ENCODE measurements at places on chromosomes 7 and 10. TPM values are rescaled to one million over a fixed set of nuclear protein-coding genes. Genes with fewer than 3 reads are reported as not detected.

GRCh38 chr7:130276796-130277762, 10.4 kb downstream of the CPA2 start:
- peak; percentile 31 for ATAC-seq

The CCL24 gene
- total RNA-seq = 0.56 TPM

- ATAC-seq = no peak
These were observed 371.6 kb downstream of the BBS9 start for GRCh38 chr7:33500703-33501701.

The C10orf120 gene
- not detected for total RNA-seq

- no peak for ATAC-seq
These were observed 770 bp downstream of the PLXNA4 start for GRCh38 chr7:132575419-132575981.

The FFAR4 gene
- total RNA-seq = 0.16 TPM

- ATAC-seq = peak; percentile 78
These were observed 9.1 kb upstream of the ASIC3 start for GRCh38 chr7:151038951-151039849.

DNA sequence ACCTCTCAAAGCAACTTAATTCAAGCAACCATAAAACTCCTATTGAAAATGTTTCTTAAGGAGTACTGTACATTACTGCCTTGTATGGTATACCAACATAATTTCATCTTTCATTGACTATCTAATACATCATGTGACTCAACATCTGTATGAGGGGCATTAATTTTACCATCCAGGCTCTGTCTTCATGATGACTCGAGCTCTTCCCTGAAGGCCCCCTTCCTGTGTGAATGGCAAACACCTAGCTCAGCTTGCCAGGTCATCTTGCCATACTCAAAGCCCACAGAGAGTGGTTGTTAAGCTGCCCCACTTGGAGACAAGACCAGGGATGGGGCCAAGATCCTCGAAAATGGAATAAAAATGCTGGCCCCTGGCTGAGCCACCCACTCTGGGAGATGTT, 82.4 kb downstream of the SGMS1 start:
- no peak for ATAC-seq

- no peak for ATAC-seq
These were observed 174.5 kb upstream of the PRSS58 start for GRCh38 chr7:142432377-142432776.

GRCh38 chr7:3493499-3493898, 192.4 kb downstream of the SDK1 start:
- no peak for ATAC-seq

GRCh38 chr7:41630741-41631140, 72.1 kb downstream of the INHBA start:
- no peak for ATAC-seq

DNA sequence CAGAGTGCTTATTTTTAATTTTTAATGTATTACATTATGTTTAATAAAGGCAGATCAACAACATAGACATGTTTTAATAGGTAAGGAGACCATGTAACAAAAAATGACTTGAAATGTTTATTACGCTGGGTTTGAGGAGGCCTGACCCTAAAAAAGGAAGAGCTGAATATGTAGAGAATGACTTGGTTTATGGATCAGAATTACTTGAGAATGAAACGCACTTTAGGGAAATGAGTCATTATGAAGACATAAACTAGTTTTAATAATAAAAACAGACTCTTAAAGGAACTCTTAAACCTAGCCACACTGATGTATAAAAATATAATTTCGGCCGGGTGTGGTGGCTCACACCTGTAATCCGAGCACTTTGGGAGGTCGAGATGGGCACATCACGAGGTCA, 56.5 kb downstream of the CTTNBP2 start:
- ATAC-seq = no peak

DNA sequence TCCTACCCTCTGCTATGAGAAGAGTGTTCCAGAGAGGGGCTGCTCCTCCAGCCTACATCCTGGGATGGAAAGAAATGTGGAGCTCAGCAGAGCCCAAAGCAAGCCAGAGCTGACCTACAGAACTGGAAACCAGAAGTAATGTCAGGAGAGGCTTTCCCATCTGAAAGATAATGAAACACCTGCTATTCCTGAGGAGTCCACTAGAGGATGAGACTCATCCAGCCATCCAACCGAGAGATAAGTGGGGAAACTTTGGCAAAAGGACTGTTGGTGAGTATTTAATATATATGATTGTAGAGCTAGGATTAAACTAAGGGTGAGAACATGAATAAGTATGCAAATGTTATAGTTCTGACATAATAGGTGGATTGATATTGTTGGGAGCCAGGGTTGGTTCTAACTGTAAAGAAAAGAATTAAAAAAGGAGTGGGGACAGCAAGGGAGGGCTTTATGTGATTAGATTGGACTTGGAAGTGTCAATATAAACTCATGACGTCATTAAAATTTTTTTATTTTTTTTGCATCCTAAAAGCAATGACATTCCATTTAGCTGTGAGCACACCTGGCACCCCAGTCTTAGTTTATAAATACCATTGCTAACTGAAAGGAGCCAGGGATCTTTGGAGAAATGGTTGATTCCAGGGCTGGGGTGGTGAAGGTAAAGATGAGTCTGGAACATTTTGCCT, 312.8 kb upstream of the NFE2L3 start:
- no peak for ATAC-seq

The EPO gene
- not detected for total RNA-seq

Measured in esophagus mucosa (tissue), 1 donor.